Daoy (cell line): ENCODE measurements at places on chromosomes 6 and 20. TPM values are rescaled to one million over a fixed set of nuclear protein-coding genes. Genes with fewer than 3 reads are reported as not detected.

The PPIL6 gene
- total RNA-seq: 3.8 and 4.5 TPM in 2 replicates

The PPP1R3D gene
- total RNA-seq: 2.3 and 2.5 TPM in 2 replicates

The PLTP gene
- 0.30 and 0.80 TPM in 2 replicates for total RNA-seq

The IL17F gene
- not detected in 2 replicates for total RNA-seq

The PNLDC1 gene
- 0.06 TPM in 1 of 2 replicates, not detected in the other for total RNA-seq

The RIMS4 gene
- 2.0 and 2.1 TPM in 2 replicates for total RNA-seq

The TFAP2D gene
- total RNA-seq: not detected in 2 replicates

The RAMACL gene
- total RNA-seq: 0.34 and 0.86 TPM in 2 replicates

The MYB gene
- 2.7 and 3.3 TPM in 2 replicates for total RNA-seq

The BTNL2 gene
- total RNA-seq: not detected in 2 replicates

The TFAP2C gene
- 4.5 and 7.7 TPM in 2 replicates for total RNA-seq

The MROH8 gene
- total RNA-seq: 0.11 TPM in 1 of 2 replicates, not detected in the other

The ID4 gene
- total RNA-seq: 2.1 and 3.0 TPM in 2 replicates

The TNFRSF21 gene
- total RNA-seq: 38.7 and 39.3 TPM in 2 replicates

The FAM83D gene
- total RNA-seq: 73.0 and 84.1 TPM in 2 replicates
